H1 (cell line): ENCODE measurements at places on chromosomes 3 and 15. TPM values are rescaled to one million over a fixed set of nuclear protein-coding genes. Genes with fewer than 3 reads are reported as not detected.

The CA12 gene
- total RNA-seq: 4.9 and 5.8 TPM in 2 replicates

The CYP19A1 gene
- total RNA-seq: not detected in 2 replicates

The C3orf52 gene
- 13.1 and 13.2 TPM in 2 replicates for total RNA-seq

The WDR49 gene
- total RNA-seq: 1.7 and 3.2 TPM in 2 replicates

The SNRPN gene
- 905 and 915 TPM in 2 replicates for total RNA-seq

The PRRT3 gene
- total RNA-seq: 8.4 and 9.2 TPM in 2 replicates

The CPN2 gene
- total RNA-seq: not detected in 2 replicates

The FMN1 gene
- total RNA-seq: 2.9 and 3.7 TPM in 2 replicates

The BFSP2 gene
- total RNA-seq: not detected in 2 replicates

The ALDH1L1 gene
- total RNA-seq: 1.6 TPM in 2 replicates

The CLDN16 gene
- total RNA-seq: not detected in 2 replicates

The IGSF10 gene
- total RNA-seq: 0.86 and 0.95 TPM in 2 replicates
